ENCODE measurements at places on chromosomes 5 and 9. TPM values are rescaled to one million over a fixed set of nuclear protein-coding genes. Genes with fewer than 3 reads are reported as not detected.

DNA sequence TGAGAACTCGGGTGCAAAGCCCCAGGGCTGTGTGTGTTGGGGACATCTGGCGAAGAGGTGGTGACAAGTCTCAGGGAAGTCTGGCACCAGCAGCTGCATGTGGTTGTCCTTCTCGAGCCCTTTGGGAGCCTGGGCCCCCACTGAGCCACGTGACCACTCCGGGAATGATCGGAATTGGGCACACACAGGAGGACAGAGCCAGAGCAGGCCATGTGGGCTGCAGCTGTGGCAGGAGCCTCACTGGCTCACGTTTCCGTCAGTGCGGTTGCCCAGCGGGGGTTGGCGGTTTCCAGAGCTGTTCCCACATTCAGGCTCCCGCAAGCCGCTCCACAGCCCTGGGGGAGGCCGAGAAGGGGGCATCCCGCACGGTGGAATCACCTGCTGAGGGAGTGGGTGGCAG is 6.8 kb upstream of the CEL start:
- no peak overlapping the region for H3K4me3 ChIP-seq
- H3K27me3 ChIP-seq, result no peaks in the 10 kb centered on the region
- no peak overlapping the region for H3K27ac ChIP-seq

DNA sequence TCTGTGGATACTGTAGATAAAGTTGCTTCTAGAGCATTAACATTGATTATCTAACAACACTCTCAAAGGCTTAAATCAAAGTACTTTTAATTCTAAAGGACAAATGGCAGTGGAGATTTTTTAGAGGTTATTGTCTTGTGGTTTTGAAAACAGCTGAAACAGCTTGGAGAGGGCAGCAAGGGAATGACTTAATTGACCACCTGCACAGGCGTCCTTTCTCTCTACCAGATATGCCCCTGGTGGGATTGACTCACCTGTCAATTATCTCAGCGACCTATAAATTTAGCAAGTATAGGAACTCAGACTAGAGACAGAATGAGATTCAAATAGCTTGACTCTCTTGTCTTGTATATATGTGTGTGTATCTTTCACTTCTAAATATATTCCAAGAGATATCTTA is 13.5 kb downstream of the ARL14EPL start:
- no peaks in the 10 kb centered on the region for H3K27me3 ChIP-seq
- H3K36me3 ChIP-seq, result no peaks in the 10 kb centered on the region
- peaks cover 4% of the 10 kb centered on the region for H3K4me1 ChIP-seq
- no peak overlapping the region for H3K4me3 ChIP-seq
- no peak for DNase-seq

DNA sequence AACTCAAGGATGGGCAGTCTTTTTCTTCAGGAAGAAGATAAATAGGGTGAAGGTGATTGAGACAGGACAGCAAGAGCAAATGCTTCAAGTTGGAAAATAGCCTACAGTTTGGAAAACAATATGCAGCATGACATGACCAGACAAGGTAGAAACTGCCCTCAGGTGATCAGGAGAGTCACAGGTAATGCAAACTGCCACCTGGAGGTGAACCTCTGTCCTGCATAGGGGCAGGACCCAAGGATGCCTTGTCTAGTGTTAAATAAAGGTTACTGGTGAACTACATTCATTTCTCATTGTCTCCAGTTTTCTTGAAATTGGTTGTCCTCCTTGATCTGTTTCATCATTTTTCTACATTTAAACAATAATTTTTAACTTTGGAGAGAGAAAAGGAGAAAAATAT is 232.1 kb downstream of the SEMA5A start:
- DNase-seq, result no peak
- H3K36me3 ChIP-seq, result no peaks in the 10 kb centered on the region
- H3K27ac ChIP-seq, result no peak overlapping the region
- H3K4me3 ChIP-seq, result no peak overlapping the region
- H3K27me3 ChIP-seq, result no peaks in the 10 kb centered on the region
- H3K4me1 ChIP-seq, result no peaks in the 10 kb centered on the region

SLC45A2 gene
- total RNA-seq, result not detected

GRCh38 chr5:50704730-50705129 is 38.3 kb downstream of the PARP8 start:
- H3K27ac ChIP-seq, result 0 out of 2 replicates have a peak overlapping the region, but pooled peaks have one; percentile 3
- no peak for DNase-seq
- H3K4me3 ChIP-seq, result no peak overlapping the region
- H3K27me3 ChIP-seq, result no peaks in the 10 kb centered on the region

DNA sequence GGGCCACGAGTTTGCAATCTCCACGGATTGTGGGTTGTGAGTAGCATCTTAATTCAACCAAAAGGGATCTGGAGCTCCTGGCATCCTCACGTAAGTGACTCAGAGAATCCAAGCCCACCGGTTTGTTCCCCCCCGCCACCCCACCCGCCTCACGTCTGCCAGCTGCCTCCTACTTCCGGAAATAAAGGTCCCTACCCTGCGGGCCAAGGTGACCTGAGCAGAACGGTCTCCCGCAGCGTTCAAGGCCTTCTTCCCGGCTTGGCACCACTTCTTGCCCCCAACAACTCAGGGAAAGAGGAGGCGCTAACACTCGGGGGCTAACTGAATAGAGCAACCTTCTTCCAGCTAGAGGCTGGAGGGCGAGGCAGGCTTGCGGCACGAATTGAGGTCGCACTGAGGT is 8.8 kb upstream of the GPRIN1 start:
- H3K4me3 ChIP-seq, result no peak overlapping the region
- no peaks in the 10 kb centered on the region for H3K36me3 ChIP-seq
- no peak for DNase-seq
- H3K4me1 ChIP-seq, result no peaks in the 10 kb centered on the region
- H3K27me3 ChIP-seq, result no peaks in the 10 kb centered on the region

- no peaks in the 10 kb centered on the region for H3K27me3 ChIP-seq
- H3K27ac ChIP-seq, result no peak overlapping the region
- peaks cover 9% of the 10 kb centered on the region for H3K4me1 ChIP-seq
- H3K4me3 ChIP-seq, result no peak overlapping the region
- H3K36me3 ChIP-seq, result no peaks in the 10 kb centered on the region
- DNase-seq, result no peak
Observed at GRCh38 chr9:114483499-114483898, 21.8 kb downstream of the WHRN start.

- DNase-seq, result no peak
- H3K4me1 ChIP-seq, result no peaks in the 10 kb centered on the region
- H3K27ac ChIP-seq, result no peak overlapping the region
- H3K4me3 ChIP-seq, result no peak overlapping the region
- no peaks in the 10 kb centered on the region for H3K36me3 ChIP-seq
Observed at GRCh38 chr5:94157704-94158539, 416.5 kb upstream of the POU5F2 start.

GRCh38 chr5:61482980-61483379 is 150.9 kb downstream of the ZSWIM6 start:
- H3K27me3 ChIP-seq, result no peaks in the 10 kb centered on the region
- H3K27ac ChIP-seq, result no peak overlapping the region
- DNase-seq, result no peak
- H3K4me3 ChIP-seq, result no peak overlapping the region
- no peaks in the 10 kb centered on the region for H3K4me1 ChIP-seq
- H3K36me3 ChIP-seq, result no peaks in the 10 kb centered on the region

DNA sequence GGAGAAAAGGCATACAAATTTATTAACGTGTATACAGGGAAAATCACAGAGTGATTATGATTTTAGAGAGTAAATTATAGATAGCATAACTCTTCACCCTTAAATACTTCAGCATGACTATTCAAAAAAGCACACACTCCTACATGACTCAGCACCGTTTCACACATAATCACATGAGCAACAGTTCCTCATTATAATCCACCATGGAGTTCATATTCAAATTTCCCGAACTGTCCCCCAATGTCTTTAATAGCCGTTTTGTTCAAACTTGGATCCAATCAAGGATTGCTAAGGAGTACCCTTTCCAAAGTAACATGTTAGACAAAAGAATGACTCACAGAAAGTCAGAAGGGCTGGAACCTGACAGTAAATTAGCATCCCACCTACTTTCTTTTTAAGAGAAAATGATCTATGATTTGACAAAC is 32.1 kb downstream of the RAPGEF1 start:
- no peaks in the 10 kb centered on the region for H3K27me3 ChIP-seq
- peaks cover 38% of the 10 kb centered on the region for H3K4me1 ChIP-seq

DNA sequence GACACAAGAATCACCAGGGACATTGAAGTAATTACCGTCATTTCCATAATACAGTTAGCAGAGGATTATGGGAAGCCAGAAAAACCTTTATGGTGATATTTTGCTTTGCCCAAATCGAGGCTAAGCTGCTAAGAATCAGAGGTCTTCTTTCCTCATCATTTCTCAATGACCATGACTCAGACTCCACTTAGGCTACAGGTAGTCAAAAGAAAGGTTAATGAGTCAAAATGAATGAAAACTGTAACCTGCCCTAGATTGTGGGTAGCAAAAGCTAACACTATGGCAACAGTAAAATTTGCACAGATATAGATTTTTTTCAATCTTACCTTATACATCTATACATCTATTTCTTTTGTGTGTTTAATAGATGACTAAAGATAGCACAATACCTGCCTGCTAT is 185.8 kb downstream of the CARTPT start:
- H3K4me3 ChIP-seq, result no peak overlapping the region
- H3K36me3 ChIP-seq, result no peaks in the 10 kb centered on the region
- H3K27ac ChIP-seq, result no peak overlapping the region
- DNase-seq, result no peak
- H3K27me3 ChIP-seq, result no peaks in the 10 kb centered on the region

DNA sequence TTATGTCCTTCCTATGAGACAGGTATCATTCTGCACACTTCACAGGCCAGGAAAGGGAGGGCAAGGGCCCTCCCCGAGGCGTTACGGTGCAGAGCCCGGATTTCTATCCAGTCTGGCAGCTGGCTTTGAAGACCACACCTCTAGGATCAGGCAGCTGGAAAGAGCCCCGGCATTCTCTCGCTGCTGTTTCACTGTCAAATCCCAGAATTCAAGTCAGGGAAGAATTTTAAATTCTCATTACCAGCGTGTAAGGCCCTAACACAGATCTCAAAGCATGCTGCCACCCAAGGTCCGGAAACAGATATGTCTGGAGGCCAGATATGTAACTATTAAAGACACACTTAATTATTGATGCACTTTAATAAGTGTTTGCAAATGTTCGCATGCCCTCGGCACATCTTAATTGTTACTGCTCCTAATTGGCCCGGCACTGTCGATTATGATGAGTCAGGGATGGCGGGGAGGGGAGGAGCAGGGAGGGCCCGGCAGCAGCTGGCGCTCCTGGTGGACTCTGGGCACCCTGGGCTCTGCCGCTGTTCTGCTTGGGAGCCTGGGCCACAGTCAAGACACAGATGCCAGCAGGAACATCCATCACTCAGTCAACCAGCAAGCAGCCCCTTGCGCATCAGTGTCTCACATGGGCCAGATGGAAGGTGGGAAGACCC is 76.3 kb upstream of the BARHL1 start:
- H3K27me3 ChIP-seq, result no peaks in the 10 kb centered on the region
- no peaks in the 10 kb centered on the region for H3K36me3 ChIP-seq
- H3K4me1 ChIP-seq, result no peaks in the 10 kb centered on the region
- DNase-seq, result no peak

DNA sequence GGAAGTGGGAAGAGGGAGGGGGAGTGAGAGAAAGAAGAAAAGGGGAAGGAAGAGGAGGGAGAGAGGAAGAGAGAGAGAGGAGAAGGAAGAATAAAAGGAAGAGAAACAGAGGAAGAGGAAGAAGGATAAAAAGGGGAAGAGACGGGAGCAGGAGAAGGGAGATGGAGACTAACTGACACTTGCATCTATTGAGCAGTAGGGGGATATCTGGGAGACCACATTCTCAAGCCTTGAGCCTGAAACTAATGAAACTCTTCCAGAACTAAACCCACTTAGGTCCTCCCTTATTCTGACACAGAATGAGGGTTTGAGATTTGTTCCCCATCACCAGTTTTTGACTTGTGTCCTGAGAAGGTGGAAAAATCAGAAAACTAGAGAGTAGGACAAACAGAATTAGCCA is 533.3 kb downstream of the CDH12 start:
- no peak overlapping the region for H3K4me3 ChIP-seq
- no peaks in the 10 kb centered on the region for H3K36me3 ChIP-seq
- DNase-seq, result no peak
- H3K4me1 ChIP-seq, result no peaks in the 10 kb centered on the region
- no peaks in the 10 kb centered on the region for H3K27me3 ChIP-seq

DNA sequence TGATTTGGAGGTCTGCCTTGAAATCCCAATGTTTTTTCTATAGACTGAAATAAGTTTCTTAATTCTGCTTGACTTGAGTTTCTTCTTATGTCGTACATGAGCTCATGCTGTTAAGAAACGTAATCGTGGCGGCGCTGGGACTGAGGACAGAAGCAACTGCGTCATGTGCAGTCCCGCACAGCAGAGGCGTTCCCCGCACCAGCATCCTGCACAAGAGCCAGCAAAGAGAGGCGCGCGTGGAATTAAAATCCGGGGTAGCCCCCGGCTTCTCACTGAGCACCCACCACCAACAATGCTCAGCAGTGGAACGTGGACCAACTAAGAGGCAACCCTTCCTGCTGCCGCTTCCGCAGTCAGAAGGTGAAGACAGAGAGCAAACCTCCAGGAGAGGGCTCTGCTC is 496.2 kb upstream of the ADAMTS16 start:
- H3K27ac ChIP-seq, result no peak overlapping the region
- H3K4me3 ChIP-seq, result no peak overlapping the region
- no peaks in the 10 kb centered on the region for H3K36me3 ChIP-seq
- no peaks in the 10 kb centered on the region for H3K27me3 ChIP-seq
- no peak for DNase-seq

- no peak overlapping the region for H3K27ac ChIP-seq
- H3K4me1 ChIP-seq, result no peaks in the 10 kb centered on the region
- DNase-seq, result no peak
- H3K36me3 ChIP-seq, result no peaks in the 10 kb centered on the region
- H3K4me3 ChIP-seq, result no peak overlapping the region
- no peaks in the 10 kb centered on the region for H3K27me3 ChIP-seq
Observed at GRCh38 chr9:23438299-23438907, 387.6 kb downstream of the ELAVL2 start.

DNA sequence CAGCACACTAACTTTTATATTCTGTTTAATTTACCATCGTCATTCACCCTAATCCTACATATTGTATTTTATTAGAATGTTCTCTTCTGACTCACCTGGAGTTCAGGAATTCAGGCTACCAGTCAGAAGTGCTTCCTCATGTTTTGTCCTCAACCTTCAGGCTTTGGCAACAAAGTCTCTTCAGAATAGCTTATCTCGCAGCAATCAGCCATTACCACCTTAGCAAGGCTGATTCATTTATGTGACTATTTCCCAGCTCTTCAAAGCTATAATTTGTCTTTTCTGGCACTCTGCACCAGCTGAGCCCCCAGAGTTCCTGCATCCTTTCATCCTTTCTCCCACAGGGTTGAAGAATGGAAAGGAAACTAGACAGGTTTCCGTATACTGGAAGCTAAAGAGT is 365.5 kb upstream of the CDH18 start:
- H3K4me3 ChIP-seq, result no peak overlapping the region
- DNase-seq, result no peak
- no peaks in the 10 kb centered on the region for H3K27me3 ChIP-seq

GRCh38 chr5:93126634-93127033 is 454.4 kb downstream of the NR2F1-AS1 start:
- no peaks in the 10 kb centered on the region for H3K27me3 ChIP-seq
- H3K27ac ChIP-seq, result no peak overlapping the region
- H3K4me1 ChIP-seq, result no peaks in the 10 kb centered on the region
- no peak for DNase-seq

CCDC152 gene
- 20.8 TPM for total RNA-seq

Measured in Karpas-422 (cell line).